ENCODE measurements at places on chromosomes 1 and 21.

DNA sequence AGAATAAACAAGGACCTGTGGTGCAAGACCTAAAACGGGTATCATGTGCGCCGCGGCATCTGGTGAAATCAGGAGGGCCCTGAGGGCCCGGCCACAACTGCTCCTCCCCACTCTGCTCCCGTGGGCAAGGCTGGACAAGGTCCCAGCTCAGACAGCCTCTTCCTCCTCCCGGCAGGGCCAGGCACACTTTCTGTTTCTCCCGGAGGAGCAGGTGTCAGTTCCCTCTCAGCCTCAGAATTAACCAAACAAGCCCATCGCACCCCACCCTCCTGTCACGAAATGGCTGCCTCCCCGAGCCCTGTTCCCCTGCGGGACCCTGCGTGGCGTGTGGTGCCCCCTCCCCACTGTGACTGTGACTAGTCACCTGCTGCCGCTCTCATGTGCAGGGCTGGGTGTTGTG, 15.2 kb downstream of the PTTG1IP start:
- DNase-seq = no peak

DNA sequence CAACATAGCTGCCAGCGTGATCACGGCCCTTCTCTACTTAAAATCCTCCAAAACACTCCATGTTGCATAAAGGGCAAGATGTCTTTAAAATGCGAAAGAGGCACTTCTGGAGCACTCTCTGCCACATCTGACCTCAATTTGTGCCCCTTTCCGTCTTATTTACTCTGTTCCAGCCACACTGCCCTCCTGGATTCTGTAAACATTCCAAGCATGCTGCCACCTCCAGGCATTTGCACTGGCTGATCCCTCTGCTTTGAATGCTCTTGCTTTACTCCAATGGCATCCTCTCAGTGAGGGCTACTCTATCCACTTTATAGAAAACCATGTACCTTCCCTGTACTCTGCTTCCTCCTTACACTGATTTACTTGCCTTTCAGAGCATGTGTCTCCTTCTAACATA, 5.3 kb upstream of the RGS7 start:
- DNase-seq = no peak

DNA sequence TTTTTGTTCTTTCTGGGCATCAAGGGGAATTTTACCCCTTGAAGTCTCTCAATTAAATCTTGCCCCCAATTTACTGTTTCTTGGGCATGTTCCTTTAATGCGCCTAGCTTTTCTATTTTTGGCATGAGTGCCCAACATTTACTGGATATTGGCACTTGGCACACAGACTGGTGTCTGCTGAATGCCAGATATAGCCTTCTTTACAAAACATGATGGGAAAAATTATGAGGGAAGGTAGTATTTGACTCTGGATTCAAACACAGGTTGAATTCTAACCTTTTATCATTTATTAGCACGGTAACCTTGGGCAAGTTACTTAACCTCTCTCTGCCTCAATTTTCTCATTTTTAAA, 88.3 kb upstream of the GPR52 start:
- no peak for DNase-seq

GRCh38 chr1:199877526-199878384, 149.8 kb upstream of the NR5A2 start:
- DNase-seq = no peak
